Effector memory CD8-positive, alpha-beta T cell (primary cell): ENCODE measurements at places on chromosomes 2 and 18.

GRCh38 chr2:26243470-26244308 is 743 bp downstream of the HADHA start:
- peak overlapping the region; percentile 100 for H3K27ac ChIP-seq
- peaks cover 39% of the 10 kb centered on the region for H3K36me3 ChIP-seq
- peak overlapping the region; percentile 100 for H3K4me3 ChIP-seq

- H3K36me3 ChIP-seq, result peaks cover 7% of the 10 kb centered on the region
- no peak overlapping the region for H3K27ac ChIP-seq
- peaks cover 71% of the 10 kb centered on the region for H3K27me3 ChIP-seq
- peaks cover 6% of the 10 kb centered on the region for H3K4me1 ChIP-seq
- DNase-seq, result no peak
Observed at GRCh38 chr18:45836242-45837205, 11.0 kb downstream of the SIGLEC15 start.

DNA sequence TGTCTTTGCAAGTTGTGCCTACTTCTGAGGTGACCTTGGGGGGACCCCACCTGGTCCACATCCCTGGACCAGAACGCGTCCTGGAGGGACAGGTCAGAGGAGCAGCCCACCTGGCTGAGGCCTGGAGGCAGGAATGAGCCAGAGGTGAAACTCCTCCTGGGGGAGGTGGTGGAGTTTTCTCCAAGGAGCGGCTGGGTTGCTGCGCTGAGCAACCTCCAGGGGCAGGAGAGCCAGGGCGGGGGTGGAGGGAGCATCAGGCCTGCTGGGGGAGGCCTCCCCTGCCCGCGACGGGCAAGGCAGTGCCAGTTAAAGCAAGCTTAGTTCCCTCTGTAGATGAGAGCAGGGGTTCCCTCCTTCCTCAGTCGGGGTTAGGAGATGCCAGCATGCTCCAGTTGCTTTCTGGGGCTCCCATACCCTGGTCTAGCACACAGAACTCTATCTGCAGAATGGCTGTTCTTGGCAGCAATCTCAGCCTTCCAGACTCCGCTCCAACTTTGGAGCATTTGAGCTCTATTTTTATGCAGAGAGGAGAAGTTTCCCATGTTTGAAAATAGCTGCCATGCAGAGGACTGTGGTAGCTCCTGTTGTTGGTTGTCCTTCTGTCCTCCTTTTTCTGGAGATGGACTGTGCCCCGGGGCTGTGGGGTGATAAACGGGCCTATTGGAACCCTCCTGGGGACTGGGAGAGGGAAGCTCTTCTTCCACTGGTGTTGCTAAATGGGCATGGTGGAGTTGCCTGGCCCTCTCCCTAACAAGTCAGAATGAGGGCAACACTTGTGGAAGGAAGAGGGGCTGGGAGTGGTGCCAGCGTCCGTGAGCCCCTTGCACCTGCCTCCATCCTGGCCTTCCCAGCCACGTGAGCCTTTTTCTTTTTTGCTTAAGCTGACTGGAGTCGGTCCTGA is 39.1 kb downstream of the B3GNT2 start:
- no peak overlapping the region for H3K27ac ChIP-seq
- H3K27me3 ChIP-seq, result no peaks in the 10 kb centered on the region
- no peak for DNase-seq
- H3K4me1 ChIP-seq, result peaks cover 25% of the 10 kb centered on the region
- peaks cover 21% of the 10 kb centered on the region for H3K36me3 ChIP-seq

DNA sequence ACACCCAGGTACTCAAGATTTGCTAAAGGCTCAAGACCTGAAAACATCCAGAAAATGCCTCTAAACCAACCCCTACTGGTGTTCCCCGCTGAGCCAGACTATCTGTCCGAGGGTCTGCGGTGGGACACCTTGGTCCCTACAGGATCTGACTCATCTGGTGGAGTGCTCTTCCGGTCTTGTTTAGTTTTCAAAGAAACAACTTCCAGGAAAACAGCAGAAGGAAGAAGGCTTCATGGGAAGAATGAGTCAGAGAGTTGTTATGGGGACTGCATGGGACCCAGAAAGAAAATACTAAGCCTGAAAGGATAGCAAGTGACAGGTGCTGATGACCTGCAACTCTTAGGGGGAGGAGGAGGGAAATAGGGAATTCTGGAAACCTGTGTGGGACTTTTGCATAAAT is 41.3 kb downstream of the ZFP36L2 start:
- H3K4me3 ChIP-seq, result no peak overlapping the region
- peaks cover 6% of the 10 kb centered on the region for H3K36me3 ChIP-seq
- H3K4me1 ChIP-seq, result peaks cover 29% of the 10 kb centered on the region
- DNase-seq, result no peak
- H3K27me3 ChIP-seq, result no peaks in the 10 kb centered on the region

GRCh38 chr2:1900732-1901131 is 156.4 kb upstream of the PXDN start:
- H3K27ac ChIP-seq, result no peak overlapping the region
- DNase-seq, result no peak
- no peaks in the 10 kb centered on the region for H3K4me1 ChIP-seq
- no peaks in the 10 kb centered on the region for H3K27me3 ChIP-seq

- H3K4me3 ChIP-seq, result no peak overlapping the region
- peaks cover 30% of the 10 kb centered on the region for H3K36me3 ChIP-seq
- no peak for DNase-seq
- H3K27me3 ChIP-seq, result no peaks in the 10 kb centered on the region
Observed at GRCh38 chr18:79529296-79529695, 133.6 kb downstream of the NFATC1 start.

GRCh38 chr2:47541848-47542450 is 139.0 kb downstream of the MSH2 start:
- no peaks in the 10 kb centered on the region for H3K4me1 ChIP-seq
- H3K27ac ChIP-seq, result no peak overlapping the region
- H3K4me3 ChIP-seq, result no peak overlapping the region
- no peaks in the 10 kb centered on the region for H3K36me3 ChIP-seq

DNA sequence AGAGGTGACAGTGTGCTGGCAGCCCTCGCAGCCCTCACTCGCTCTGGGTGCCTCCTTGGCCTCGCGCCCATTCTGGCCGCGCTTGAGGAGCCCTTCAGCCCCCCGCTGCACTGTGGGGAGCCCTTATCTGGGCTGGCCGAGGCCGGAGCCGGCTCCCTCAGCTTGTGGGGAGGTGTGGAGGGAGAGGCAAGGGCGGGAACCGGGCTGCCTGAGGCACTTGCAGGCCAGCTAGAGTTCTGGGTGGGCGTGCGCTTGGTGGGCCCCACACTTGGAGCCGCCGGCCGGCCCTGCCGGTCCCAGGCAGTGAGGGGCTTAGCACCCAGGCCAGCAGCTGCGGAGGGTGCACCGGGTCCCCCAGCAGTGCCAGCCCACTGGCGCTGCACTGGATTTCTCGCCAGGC is 1480.9 kb upstream of the SLC39A10 start:
- no peak overlapping the region for H3K4me3 ChIP-seq
- no peak for DNase-seq
- H3K27ac ChIP-seq, result no peak overlapping the region
- no peaks in the 10 kb centered on the region for H3K36me3 ChIP-seq
- H3K4me1 ChIP-seq, result no peaks in the 10 kb centered on the region
- no peaks in the 10 kb centered on the region for H3K27me3 ChIP-seq

DNA sequence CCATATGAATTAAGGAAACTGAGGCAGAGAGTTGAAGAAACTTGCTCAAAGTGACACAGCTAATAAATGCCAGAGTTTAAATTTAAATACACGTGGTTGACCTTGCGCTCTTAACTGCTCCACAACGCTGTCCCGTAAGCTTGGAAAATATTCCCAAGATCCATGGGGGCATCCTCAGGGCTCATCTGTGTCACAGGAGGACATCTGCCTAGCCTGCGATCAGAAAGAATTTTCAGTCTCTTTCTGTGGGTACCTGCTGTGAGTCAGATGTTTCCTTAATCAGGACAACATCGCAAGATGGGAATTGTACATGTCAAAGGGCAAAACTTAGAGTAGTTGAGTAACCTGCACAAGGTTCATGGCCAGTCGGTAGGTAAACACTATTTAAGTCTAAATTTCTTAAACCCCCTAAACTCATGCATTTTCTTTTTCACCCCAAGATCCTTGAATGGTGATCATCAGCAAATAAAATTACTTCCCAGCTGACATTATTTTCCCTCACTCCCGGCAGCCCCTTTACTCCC is 1.4 kb downstream of the CMPK2 start:
- no peak for DNase-seq
- H3K27ac ChIP-seq, result peak overlapping the region; percentile 31
- peaks cover 14% of the 10 kb centered on the region for H3K36me3 ChIP-seq
- H3K27me3 ChIP-seq, result no peaks in the 10 kb centered on the region
- H3K4me1 ChIP-seq, result peaks cover 19% of the 10 kb centered on the region

- H3K4me1 ChIP-seq, result no peaks in the 10 kb centered on the region
- no peak overlapping the region for H3K27ac ChIP-seq
- no peaks in the 10 kb centered on the region for H3K36me3 ChIP-seq
- H3K27me3 ChIP-seq, result peaks cover 53% of the 10 kb centered on the region
- DNase-seq, result no peak
Observed at GRCh38 chr2:238649936-238650518, 197.9 kb upstream of the TWIST2 start.

- no peak overlapping the region for H3K4me3 ChIP-seq
- H3K4me1 ChIP-seq, result no peaks in the 10 kb centered on the region
- H3K36me3 ChIP-seq, result no peaks in the 10 kb centered on the region
- no peak overlapping the region for H3K27ac ChIP-seq
- H3K27me3 ChIP-seq, result peaks cover 52% of the 10 kb centered on the region
- DNase-seq, result no peak
Observed at GRCh38 chr2:173673640-173674039, 291.5 kb downstream of the SP3 start.

GRCh38 chr18:46069524-46069923 is 2.5 kb downstream of the PSTPIP2 start:
- H3K4me1 ChIP-seq, result peaks cover 19% of the 10 kb centered on the region
- H3K36me3 ChIP-seq, result peaks cover 9% of the 10 kb centered on the region

GRCh38 chr2:28681158-28681571 is 70.5 kb upstream of the PPP1CB start:
- H3K27me3 ChIP-seq, result no peaks in the 10 kb centered on the region
- no peaks in the 10 kb centered on the region for H3K36me3 ChIP-seq
- H3K4me1 ChIP-seq, result peaks cover 22% of the 10 kb centered on the region
- DNase-seq, result peak; percentile 52
- no peak overlapping the region for H3K4me3 ChIP-seq

DNA sequence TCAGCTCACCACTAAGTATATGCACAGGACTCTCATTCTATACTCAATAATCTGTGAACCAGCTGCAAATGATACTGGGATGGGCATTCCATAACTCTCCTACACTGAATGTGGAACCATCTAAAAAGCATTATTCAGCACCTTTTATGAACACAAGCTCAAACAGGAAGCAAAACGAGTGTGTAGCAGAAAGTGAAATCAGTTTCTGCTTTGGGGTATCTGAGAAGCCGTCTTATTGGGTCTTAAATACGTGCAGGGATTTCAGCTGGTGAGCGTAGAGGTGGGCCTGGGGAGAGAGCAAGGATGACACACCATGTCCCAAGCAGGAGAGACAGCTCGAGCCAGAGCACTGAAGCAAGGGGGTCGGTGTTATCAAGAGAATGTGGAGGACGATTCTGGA is 120.0 kb upstream of the TTN start:
- no peak for DNase-seq
- no peaks in the 10 kb centered on the region for H3K4me1 ChIP-seq
- peaks cover 10% of the 10 kb centered on the region for H3K27me3 ChIP-seq
- H3K4me3 ChIP-seq, result no peak overlapping the region
- H3K27ac ChIP-seq, result no peak overlapping the region

DNA sequence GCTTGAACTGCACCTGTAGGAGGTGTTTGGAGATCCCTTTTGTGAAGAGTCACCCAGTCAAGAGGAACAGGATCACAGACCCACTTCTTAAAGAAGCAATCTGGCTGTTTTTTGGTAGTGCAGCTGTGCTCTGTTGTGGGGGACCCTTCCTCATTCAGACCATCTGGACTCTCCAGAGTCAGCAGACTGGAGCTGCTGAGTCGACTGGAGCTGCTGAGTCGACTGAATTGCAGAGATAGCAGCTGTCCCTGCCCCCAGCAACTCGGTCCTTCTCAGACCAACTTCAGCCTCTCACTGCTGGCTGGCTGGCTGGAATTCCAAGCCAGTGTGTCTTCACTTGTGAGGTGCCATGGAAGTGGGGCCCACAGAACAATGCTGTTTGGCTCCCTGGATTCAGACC is 56.8 kb downstream of the GTF3C3 start:
- H3K27ac ChIP-seq, result no peak overlapping the region
- no peaks in the 10 kb centered on the region for H3K4me1 ChIP-seq
- H3K4me3 ChIP-seq, result no peak overlapping the region
- DNase-seq, result no peak
- no peaks in the 10 kb centered on the region for H3K27me3 ChIP-seq
- no peaks in the 10 kb centered on the region for H3K36me3 ChIP-seq

DNA sequence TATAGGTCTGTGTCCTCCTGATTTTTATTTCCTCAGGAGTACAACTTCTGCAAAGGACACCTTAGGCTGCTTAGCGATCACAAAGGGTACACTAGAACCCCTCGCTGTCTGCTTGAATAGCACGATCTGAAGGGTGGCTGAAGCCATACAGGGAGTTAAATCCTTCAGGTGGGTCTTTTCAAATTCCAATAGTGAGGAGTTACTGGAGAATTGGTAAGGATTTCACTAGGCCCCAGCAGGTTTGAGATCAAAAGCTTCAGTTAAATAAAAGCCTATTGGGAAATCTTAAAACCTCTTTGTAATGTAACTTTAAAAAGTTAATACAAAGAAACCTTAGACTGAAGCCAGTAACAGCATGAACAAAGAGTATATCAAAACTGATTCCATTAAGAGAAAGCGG is 613.1 kb downstream of the ZEB2 start:
- H3K36me3 ChIP-seq, result peaks cover 4% of the 10 kb centered on the region
- no peak for DNase-seq
- no peaks in the 10 kb centered on the region for H3K4me1 ChIP-seq
- no peak overlapping the region for H3K27ac ChIP-seq
- H3K4me3 ChIP-seq, result no peak overlapping the region

- no peak overlapping the region for H3K27ac ChIP-seq
- H3K4me3 ChIP-seq, result no peak overlapping the region
- H3K27me3 ChIP-seq, result no peaks in the 10 kb centered on the region
- H3K4me1 ChIP-seq, result peaks cover 27% of the 10 kb centered on the region
- DNase-seq, result no peak
Observed at GRCh38 chr18:44715245-44715644, 34.6 kb downstream of the SETBP1 start.

DNA sequence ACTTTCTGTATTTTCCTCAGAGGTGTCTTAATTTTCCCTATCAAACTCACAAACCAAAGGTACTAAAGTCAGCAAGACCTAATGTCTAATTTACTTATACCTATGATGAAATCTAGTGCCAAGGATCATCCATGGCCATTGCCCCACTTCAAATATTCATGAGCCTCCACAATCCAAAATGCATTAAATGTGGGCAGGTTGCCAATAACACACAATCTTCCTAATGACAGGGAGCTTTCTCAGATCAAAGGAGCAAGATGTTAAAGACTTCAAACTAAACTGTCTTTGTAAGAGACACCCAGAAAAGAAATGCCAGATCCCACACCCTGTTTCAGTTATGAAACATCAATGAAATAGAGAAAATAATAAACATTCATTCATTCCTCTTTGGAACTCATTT is 143.2 kb downstream of the TMEFF2 start:
- H3K4me3 ChIP-seq, result no peak overlapping the region
- no peaks in the 10 kb centered on the region for H3K4me1 ChIP-seq
- no peak for DNase-seq
- H3K36me3 ChIP-seq, result no peaks in the 10 kb centered on the region

- H3K27me3 ChIP-seq, result no peaks in the 10 kb centered on the region
- no peak overlapping the region for H3K27ac ChIP-seq
- no peaks in the 10 kb centered on the region for H3K36me3 ChIP-seq
- no peak overlapping the region for H3K4me3 ChIP-seq
Observed at GRCh38 chr18:7686278-7686677, 119.2 kb downstream of the PTPRM start.

- H3K36me3 ChIP-seq, result no peaks in the 10 kb centered on the region
- DNase-seq, result no peak
- H3K4me3 ChIP-seq, result no peak overlapping the region
Observed at GRCh38 chr2:139518321-139518720, 738.1 kb upstream of the NXPH2 start.
